ENCODE measurements at places on chromosomes 4 and X. TPM values are rescaled to one million over a fixed set of nuclear protein-coding genes. Genes with fewer than 3 reads are reported as not detected.
A peak's percentile ranks its signal among the peaks of the same experiment; 100 is the strongest.

- DNase-seq, result no peak
Measured at GRCh38 chr4:145154573-145154972, 25.8 kb downstream of the OTUD4 start.

GRCh38 chr4:145898926-145899531 is 39.6 kb downstream of the ZNF827 start:
- no peak for DNase-seq

- no peak for DNase-seq
Measured at GRCh38 chr4:42398871-42399331, 1.6 kb downstream of the SHISA3 start.

- no peak for DNase-seq
Measured at GRCh38 chr4:85772470-85772869, 297.5 kb downstream of the ARHGAP24 start.

GRCh38 chr4:134911941-134912340 is 710.4 kb upstream of the PABPC4L start:
- no peak for DNase-seq

DNA sequence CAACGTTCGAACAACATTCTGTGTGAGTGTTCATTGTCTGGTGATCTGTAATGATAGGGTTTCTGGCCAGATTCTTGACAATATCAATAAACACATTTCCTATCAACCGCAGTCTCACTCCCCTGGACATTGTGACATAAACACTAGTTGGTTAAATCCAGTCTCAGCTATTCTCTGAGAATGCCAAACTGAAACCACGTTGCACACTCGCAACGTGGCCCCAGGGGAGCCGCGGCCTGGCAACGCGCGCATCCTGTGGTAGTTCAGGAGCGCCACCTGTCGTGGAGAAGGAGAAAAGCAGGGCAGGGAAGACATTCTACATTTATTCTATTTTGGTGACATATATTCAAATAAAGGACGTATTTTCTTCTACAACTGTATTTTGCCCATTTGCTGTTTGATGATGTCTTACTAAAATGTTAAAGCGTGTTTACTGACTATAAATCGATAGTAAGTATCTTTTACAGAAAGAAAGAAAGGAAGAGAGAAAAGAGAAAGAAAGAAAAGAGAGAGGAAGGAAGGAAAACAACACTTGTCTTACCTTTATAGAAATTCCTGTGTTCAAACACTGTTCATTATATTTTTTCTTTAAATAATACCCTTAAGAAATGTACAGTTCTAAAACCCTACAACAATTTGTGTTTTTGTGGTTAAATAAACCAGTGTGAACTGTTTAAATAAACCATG is 738.3 kb upstream of the FRG1 start:
- DNase-seq, result peak; percentile 75

Gene SSX1
- total RNA-seq, result not detected

Gene H2BW2
- not detected for total RNA-seq

Gene TREX2
- total RNA-seq, result 1.5 TPM

Gene FTSJ1
- total RNA-seq, result 58.6 TPM

Gene NDP
- total RNA-seq, result not detected

Gene CRMP1
- total RNA-seq, result 1.3 TPM

Measured in spleen (tissue), 13 donors.